Stimulated activated CD4-positive, alpha-beta T cell treated with anti-CD3 and anti-CD28 coated beads, TNF-alpha, amount 100 ng/mL, for 4 hours (primary cell): ENCODE measurements at places on chromosomes 3 and 15.

- DNase-seq = no peak
Observed at GRCh38 chr15:89978914-89979313, 22.2 kb upstream of the ZNF710 start.

- no peak for DNase-seq
Observed at GRCh38 chr3:105353485-105354161, 13.1 kb upstream of the ALCAM start.

DNA sequence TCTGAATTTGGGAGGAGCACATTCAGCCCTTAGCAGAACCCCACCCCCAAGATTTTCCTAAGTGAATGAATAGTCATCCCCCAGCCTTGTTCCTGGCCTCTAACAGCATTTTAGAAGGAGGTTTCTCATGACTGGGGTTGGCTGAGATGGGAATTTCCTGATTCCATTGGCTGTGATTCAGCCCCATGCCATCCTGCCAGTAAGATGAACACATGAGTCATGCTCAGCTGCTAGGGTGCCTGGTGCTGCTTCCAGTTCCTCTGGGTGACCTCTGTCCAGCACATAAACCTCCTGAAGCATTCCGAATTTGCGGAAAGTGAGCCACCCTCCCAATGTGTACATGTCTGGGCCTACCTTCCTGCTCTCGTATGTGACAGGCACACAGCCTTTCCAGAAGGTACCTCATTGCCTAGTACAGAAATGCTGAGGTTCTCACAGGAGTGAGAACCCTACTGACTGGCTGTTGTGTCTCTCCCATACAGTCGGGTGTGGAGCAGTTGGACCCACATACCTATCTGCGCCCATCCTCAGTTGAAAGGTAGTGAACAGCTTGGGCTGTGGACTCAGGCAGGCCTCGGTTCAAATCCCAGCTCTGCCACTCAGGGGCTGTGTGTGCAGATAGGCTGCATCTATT, 91.7 kb downstream of the APBA2 start:
- DNase-seq = no peak

- peak; percentile 62 for DNase-seq
Observed at GRCh38 chr3:10010878-10011465, 15.3 kb upstream of the FANCD2 start.

- no peak for DNase-seq
Observed at GRCh38 chr3:67011414-67012131, 13.5 kb downstream of the KBTBD8 start.

DNA sequence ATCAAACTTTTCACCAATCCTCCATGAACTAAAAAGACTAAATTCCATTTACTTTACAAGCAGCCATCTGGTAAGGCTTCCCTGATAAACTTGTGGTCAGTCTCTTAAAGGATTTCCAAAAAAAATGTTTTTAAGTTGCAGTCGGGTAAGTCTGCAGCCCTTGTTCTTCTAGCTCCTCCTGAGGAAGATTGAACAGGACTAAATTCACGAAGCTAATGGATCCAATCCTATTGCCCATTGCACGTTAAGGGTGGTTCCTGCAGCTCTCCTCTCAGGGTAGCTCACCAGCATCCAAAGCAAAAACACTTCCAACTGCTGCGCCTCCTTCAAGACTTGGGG, 2.8 kb downstream of the HES1 start:
- DNase-seq = no peak

- no peak for DNase-seq
Observed at GRCh38 chr3:45132568-45133211, 13.5 kb downstream of the CDCP1 start.

- DNase-seq = no peak
Observed at GRCh38 chr15:81853150-81853748, 192.6 kb downstream of the MEX3B start.

GRCh38 chr15:39124155-39124552, 456.7 kb upstream of the THBS1 start:
- no peak for DNase-seq

GRCh38 chr3:42014458-42014920, 52.6 kb upstream of the ULK4 start:
- DNase-seq = no peak

- no peak for DNase-seq
Observed at GRCh38 chr15:60520013-60520824, 41.3 kb upstream of the ICE2 start.

- DNase-seq = no peak
Observed at GRCh38 chr3:178397202-178397601, 139.0 kb upstream of the KCNMB2 start.

DNA sequence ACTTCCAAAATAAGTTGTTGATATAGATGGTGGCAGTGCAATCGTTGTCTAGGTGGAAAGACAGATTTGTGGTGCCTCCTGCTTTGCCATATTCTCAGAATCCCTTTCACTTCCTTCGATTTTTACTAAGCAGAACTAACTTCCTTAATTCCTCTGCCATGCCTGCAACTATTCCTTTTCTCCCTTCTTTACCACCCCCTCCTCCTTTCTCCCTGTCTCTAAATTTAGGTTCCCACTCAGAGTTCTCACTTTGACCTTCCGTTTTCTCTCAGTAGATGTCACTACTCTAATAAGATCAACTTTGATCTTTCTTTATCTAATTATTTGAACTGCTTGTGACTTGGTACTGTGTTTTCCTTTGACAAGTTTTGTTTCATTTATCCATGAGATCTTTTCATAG, 351.2 kb downstream of the LPP start:
- DNase-seq = no peak

DNA sequence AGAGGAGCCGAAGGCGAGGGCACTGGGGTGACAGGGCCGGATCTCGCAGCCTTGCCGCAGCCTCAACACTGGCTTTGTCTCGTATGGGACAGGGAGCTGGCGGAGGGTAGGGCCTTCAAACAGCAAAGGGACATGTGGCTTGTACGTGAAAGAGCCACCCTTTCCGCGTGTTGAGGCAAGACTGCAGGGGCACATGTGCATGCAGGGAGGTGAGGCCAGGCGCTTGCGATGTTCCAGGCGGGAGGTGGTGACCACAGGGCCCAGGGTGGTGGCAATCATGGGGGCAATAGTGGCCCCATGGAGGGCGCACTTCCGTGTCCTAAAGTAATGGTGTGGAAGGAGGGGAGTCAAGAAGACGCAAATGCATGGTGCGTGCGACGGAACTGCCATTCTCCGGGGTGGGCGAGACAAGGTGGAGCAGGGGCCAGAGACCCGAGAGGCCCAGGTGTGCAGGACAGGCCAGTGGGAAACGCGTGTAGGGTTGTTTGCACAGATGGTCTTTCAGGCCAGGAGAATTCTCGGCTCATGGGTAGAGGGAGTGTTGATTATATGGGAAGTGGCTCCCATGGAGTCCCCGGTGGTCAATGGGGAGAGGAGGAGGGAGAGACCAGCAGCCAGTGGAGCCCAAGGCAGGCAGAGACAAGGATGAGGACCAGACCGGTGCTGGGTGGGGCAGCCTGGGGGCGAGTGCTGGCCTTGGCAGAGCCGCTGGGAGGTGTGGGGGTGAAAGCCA, 45.8 kb upstream of the PCSK6 start:
- no peak for DNase-seq

- no peak for DNase-seq
Observed at GRCh38 chr3:98343647-98344507, 9.8 kb upstream of the OR5K4 start.

GRCh38 chr3:13110678-13111116, 37.5 kb upstream of the IQSEC1 start:
- DNase-seq = no peak

DNA sequence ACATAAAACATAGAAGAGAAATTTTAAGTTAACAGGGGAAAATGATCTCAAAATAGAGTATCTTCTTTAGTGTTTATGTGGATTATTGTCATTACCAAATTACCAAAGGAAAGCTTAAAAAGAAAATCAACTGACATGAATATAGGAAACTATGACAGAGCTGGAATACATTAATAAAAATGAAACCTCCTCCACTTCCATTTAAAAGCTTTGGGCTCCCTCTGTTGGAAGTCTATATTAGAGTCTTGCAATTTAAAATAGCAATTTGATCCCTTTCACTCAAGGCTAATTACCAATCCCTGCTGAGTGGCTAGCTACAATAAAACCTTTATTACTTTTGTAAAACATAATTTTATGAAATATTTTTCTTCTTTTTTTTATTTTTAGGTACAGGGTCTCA, 61.4 kb upstream of the IMPG2 start:
- no peak for DNase-seq

DNA sequence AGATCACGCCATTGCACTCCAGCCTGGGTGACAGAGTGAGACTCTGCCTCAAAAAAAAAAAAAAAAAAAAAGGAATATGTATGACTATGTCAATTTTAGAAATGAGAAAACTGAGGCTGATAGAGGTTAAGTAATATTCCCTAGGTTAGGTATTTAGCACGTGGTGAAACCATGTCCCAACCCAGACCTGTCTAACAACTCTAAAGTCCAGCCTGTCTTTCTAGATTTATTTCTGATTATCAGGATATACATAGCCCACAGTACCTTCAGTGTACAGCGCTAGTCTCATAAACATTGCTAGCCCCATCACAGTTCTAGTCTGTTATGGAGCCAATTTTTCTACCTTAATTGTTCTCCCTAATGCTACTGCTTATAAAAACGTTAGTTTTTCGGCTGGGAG, 88.4 kb upstream of the RAP2B start:
- no peak for DNase-seq

DNA sequence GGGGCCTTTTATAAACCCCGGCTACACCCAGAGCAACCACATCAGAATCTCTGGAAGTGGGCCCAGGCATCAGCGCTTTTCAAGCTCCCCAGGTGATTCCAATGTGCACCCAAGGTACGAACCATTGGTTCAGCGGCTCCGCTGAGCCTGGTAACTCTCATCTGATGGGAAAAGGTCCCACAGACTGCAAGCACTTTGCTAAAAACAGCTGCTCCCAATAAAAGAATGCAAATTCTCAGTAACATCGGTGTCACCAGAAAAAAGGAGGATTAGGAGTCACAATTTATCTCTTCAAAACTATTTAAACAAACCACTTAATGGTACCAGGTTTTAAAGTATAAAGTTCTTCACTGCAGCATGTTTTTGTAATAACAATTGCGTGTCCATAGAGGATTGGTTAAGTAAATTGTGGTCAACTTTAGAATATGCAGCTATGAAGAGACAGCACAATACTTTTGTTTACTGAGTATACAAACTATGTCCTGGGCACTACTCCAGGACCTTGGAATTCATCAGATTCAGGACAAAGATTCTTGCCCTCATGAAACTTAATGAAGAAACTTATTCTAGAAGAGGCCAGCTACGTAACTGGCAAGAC, 660.7 kb upstream of the ADAMTS9 start:
- no peak for DNase-seq

DNA sequence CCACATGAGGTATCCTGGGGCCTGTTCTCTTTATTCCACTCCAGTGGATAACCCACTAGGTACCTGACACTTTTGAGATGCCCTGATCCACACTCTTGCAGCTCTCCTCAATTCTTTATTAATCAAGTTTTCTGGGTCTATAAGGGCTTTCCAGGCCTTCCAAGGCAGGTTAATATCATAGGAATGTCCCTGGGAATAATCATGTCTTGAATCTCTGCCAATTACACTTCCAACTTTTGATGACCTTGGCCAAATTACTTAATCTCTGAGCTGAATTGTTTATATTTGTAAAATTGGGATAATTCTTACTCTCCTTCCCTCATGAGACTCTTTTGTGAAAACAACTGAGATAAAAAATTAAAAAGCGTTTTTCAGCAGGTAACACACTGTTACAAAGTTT, 881.7 kb downstream of the MCTP2 start:
- no peak for DNase-seq

DNA sequence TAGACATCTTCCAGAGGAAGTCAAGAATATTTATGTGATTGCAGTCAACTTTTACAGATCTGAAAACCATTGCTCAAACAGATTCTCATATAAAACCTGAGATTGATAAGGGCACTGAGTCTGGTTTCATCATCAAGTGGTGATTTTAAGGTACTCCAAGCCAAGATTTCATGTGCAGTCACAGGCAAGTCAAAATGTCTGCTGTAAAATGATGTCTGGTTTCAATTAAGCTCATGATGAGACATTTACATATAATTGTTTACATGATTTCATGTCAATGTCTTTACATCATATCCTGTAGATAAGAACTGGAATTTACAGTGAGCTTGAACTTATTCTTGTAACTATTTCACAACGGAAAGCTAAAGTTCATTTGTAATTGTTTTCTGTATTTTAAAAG, 1215.5 kb downstream of the ROBO2 start:
- no peak for DNase-seq
